ENCODE measurements at places on chromosomes 1 and 21.

- no peak for DNase-seq
Observed at GRCh38 chr1:206588492-206588891, 23.8 kb downstream of the EIF2D start.

DNA sequence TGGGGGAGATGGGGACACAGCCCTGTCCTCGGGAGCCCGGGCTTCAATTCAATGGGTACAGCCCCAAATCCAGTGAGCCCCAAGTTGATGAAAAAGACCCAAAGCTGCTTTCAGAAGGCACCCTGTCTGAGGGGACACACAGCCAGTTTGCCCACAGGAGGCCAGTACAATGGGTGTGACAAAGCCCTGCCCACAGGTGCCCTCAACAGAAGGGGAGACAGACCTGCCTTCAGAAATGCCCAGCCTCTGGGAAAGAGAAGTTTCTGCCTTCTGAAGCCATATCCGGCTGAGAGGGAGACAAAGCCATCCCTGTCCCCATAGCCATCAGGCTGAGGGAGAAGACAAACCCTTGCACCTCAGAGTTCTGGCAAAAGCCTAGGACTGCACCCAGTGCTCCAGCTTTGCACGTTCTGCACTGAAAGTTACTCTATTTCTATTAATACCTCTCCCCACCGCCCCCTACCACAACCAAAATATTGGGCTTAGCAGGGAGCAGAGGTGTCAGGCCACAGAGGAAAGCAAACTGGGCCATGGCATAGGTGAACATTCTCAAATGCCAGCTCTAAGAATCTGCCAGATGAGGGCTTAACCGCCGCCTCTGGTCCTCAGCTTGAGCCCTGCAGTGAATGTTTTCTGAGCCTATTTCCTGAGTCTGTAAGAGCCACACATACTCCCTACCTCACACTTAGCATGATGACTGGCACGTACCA lies 18.0 kb upstream of the PTAFR start:
- no peak for DNase-seq

DNA sequence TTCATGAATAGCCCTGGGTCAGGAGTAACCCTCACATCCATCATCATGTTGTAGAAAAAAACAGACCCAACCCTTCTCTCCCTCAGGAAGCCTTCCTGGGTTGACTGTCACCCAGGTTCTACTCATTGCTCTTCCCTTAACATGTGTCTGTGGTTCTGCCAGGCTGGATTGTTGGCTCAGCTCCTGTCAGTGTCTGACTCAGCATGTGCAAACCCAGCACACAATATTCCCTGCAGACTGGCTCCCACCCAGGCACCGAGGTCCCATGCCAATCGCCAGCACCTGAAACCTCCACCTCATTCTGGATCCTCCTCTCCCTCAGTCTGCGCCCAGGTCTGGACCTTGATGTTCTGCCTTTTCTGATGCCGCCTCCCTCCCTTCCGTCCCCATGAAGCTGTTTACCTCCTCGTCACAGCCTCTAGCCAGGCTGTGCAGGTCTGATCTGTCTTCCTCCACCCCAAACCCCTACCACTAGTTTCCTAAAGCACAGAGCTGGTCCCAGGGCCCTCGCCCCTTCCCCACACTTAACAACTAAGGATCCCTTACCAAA lies 4.3 kb upstream of the S100A8 start:
- DNase-seq, result no peak

- DNase-seq, result no peak
Observed at GRCh38 chr1:67465375-67465774, 35.2 kb upstream of the SERBP1 start.

GRCh38 chr1:192158181-192158580 lies at the start of gene RGS18:
RGS18 (plus strand) TSS chr1:192158462; CDS start chr1:192158638, 176 bp downstream.
- DNase-seq, result no peak

- DNase-seq, result no peak
Observed at GRCh38 chr1:24643363-24644099, 429 bp downstream of the SRRM1 start.

DNA sequence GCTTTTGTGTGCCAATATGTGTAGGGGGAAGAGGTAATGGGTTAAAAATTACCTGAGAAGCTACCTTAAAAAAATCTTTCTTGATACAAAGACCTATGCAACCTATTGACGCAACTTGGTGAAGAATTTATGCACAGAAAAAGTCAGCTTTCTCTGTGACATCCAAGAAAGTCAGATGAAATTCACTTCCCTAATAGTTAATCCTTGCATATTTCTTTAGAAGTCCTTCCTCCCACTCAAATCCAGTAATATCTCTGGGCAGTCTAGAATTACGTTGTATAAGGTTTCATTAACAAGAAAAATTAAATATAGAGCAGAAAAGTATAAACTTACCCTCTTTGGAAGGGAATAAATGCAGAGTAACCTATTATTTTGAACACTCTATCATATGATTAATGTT lies 2.9 kb downstream of the UBAP2L start:
- DNase-seq, result no peak

DNA sequence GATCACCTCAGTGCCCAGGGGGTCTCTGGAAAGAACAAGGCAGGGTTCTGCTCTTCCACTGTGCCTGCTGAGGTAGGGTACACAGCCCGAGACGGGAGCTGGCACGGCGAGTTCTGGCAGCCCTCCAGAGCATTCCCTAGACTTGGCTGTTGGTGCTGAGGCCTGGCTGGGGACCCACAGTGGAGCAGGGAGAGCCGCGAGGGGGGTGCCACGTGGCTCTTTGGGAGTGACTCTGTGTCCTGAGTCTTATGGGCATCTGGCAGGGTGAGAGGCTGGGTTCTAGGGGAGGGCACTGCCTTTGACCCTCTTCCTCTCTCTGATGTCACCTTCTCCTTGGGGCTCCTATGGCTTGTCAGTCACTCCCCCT lies 336.4 kb downstream of the CAMTA1 start:
- DNase-seq, result no peak

DNA sequence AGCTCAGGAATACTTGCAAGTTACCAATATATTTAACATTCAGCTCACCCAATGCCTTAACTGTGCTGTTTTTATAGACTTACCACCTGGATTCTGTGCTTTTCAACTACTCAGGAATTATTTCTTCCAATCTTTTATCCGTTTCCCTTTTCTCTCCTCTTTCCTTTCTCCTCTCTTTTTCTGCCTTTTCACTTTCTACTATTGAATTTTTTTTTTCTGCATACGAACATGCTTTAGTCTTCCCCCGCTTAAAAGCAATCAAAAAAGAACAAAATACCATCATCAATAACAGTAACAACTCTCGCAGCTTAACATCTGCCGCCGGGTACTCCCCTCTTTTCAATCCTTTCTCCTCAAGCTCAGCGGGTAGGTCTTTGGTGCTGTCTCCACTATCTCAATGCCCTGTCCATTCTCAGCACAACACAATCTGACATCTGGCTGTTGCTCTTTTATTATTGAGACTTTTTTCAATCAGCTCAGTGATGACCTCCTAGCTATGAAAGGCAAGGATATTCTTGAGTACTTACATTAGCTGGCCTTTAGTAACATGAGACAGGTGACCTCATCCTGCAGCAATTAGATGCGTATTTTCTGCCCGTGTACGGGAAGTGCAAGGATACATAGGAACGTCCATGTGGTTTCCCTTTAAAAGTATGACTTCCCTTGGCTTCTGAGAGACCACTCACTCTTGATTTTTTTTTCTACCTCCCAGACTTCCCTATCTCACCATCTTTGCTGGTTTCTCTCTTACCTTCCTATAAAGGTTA lies 40.2 kb upstream of the SIPA1L2 start:
- DNase-seq, result no peak

- DNase-seq, result no peak
Observed at GRCh38 chr1:222616525-222616924, 1.4 kb upstream of the MIA3 start.
